ENCODE measurements at places on chromosomes 3 and 15.

DNA sequence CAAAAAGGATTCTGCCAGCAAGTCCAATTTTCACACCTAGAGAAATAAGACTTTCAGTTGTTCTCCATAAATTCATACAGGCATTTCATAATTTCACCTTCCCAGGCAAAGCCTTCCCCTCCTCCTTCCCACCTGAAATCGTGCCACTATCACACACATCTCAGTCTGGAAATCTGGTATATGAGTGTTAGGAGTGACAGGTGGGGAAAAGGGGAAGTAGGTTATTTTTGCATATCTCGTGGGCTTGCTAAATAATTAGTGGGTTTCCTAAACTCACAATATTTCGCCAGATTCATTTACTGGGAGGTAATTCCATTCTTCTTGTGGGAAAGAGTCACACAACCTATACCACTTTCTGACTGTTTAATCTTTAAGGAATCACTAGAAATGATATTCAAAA is 7.4 kb downstream of the ALDH1A2 start:
- DNase-seq: no peak

DNA sequence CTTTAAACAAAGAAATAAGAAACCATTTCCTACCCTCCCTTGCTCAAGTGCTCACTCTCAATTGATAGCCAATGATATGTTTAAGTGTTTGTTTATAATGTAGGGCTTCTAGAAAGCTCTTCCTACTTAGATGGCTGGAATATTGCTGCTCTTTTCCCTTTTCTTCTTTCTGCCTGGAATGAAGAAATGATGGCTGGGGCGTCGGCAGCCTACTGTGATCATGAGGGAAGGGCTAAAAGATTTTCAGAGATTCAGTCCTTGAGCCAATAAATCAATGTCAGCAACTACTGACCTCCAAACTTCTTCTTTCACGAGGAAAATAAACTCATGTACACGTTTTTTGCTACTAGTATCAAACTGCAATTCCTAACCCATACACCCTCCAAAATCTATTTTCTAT is 2.1 kb upstream of the GPR27 start:
- no peak for DNase-seq

- peak; percentile 57 for DNase-seq
Measured at GRCh38 chr3:129439226-129439816, 427 bp downstream of the MBD4 start.

GRCh38 chr3:43243590-43244587 is 42.5 kb upstream of the SNRK start:
- DNase-seq: peak; percentile 17

DNA sequence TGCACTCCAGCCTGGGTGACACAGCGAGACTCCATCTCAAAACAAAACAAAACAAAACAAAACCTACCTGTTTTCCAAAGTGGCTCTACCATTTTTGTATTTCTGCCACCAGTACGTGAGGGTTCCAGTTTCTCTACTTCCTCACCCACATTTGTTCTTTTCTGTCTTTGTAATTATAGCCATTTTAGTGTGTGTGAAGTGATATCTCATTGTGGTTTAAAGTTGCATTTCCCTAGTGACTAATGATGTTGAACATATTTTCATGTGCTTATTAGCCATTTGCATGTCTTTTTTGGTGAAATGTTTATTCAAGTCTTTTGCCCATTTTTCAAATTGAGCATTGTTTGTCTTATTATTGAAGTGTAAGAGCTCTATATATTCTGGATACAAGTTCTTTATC is 50.7 kb downstream of the TRA2B start:
- no peak for DNase-seq

GRCh38 chr3:59318881-59319280 is 269.1 kb upstream of the CFAP20DC start:
- no peak for DNase-seq

DNA sequence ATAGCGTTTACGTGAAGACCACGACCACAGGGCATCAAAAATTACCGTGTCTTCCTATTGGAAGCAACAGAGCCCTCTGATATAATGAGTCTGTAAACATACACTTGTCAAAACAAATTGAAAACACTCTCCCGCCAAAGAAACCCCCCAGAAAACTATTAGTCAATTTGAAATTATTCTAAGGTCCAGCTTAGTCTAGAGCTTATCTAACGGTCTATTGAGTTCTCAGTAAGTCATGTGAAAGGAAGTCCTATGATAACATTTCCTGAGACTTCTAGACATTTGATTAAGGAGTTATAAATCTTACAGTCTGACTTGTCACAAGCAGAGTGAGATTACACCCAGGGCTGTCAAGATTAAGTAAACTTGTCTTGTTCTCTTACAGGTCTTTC is 356.3 kb downstream of the FOXP1 start:
- peak; percentile 63 for DNase-seq

DNA sequence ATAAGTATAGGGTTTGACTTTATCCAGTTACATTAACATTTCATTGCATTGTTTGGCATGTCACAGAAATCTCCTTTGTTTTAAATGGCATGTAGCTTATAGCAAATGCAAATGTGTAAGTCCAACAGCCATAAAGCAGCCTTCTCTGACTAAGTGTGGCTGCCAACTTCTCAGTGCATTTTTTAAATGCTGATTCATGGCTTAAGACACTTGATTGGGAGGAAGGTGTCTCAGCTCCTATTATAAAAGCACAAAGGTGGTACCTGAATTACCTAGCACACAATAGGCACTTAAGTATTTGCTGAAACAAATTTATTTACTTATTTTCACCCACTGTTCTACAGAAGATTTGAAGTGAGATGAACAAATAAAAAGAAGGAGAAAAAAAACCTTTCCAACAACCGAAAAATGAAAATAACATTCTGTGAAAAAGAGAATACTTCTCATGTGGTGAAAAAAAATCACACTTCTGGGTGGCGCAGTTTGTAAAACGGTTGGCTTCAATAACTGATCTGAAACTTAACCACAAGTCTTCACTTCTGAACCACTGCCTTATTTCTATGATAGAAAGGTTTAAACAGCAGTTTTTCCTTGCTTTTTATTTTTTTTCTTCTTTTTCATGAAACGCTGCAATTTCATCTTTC is 105.5 kb upstream of the ICE2 start:
- DNase-seq: peak; percentile 78

DNA sequence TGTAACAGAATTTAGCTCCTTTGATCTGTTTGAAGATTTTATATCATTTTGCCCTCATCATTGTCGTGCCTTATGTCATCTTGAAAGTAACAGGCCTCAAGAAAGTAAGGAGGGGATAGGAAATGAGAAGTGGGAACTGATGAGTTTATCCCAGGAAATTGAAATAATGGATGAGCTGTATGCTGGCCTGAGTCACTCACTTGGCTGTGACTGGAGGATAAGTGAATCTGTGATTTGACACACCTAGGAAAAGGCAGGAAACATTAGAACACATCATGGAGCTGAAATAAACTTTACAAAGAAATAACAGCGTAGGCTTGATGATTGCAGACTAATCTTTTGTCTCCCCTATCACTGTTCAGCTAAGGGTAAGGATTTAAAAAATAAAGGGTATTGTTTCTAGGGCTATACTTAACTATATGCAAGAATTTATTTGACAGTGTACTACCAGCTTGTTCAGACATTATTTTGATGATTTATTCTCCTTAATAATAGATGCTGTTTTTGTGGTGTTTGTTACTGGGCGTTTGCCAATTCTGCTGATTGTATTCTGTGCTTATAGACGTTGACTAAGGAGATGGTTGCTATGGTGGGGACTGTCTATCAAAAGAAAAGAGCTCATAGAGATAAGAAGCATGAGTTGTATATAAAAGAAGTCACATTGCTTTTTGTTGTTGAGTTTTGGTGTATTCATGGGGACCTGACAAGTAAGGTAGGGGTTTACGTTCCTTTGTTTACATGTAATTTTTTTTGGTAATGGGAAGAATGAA is 105.6 kb upstream of the ROPN1 start:
- no peak for DNase-seq

GRCh38 chr3:140188285-140188684 is 253.3 kb downstream of the CLSTN2 start:
- DNase-seq: no peak

GRCh38 chr3:9507586-9508578 is 45.7 kb downstream of the LHFPL4 start:
- DNase-seq: no peak

DNA sequence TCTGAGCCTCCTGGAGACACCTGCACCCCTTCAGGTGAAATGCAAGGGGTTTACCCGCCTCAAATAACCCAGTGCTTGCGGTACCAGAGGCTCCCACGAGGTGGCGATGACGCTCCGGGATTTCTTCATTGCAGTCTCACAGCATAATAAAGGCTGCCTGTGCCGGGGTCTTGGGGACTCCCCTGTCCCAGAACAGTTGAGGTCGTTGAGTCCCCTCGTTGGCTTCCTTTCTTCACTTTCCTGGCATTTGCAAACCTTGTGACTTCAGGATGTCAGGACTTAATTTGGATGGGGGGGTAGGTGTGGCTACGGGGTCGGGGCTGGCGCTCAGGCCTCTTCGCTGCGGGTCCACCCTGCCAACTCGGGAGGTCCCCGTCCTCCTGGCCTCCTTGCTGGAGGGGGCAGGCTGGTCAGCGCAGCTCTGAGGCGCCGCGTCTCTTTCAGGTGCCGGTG is 1.3 kb downstream of the GNAT1 start:
- peak; percentile 78 for DNase-seq

DNA sequence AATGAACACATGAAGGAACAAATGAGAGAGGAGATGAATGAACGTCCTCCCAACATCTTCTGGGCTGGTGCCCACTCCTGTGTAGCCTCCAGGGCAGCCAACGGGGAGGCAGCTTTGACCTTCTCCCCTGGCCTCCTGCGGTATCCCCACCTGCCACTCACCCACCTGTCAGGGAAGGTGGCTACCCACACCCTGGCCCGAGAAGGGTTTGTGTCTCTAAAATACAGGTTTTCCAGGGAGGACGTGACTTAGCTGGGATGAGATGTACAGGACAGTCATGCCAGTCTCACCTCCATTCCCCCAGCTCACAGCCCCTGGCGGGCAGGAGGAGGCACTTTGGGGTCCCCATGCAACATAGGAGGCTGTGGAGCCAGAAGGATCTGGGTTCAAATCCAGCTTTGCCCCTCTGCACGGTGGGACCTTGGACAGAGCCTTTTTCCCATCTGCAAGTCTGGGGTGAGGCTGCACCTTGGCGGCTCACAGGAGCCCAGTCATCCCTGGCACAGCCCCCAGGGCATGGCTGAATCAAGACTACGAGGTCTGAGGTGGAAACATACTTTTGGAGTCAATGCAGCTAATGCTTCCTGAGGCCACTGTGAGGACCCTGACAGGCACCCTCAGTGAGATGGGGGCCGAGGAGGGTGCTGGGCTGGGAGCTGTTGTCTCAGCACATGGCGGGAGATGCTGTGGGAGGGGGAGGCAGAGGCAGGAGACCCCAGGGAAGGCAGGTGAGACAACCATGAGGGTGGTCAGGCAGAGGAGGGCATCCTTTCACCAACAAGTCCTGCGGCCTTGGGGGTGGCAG is 11.1 kb upstream of the PLXND1 start:
- no peak for DNase-seq

GRCh38 chr3:119681279-119681678 is 4.1 kb upstream of the COX17 start:
- DNase-seq: peak; percentile 53

GRCh38 chr15:42711746-42712145 is 25.2 kb downstream of the CDAN1 start:
- DNase-seq: no peak

DNA sequence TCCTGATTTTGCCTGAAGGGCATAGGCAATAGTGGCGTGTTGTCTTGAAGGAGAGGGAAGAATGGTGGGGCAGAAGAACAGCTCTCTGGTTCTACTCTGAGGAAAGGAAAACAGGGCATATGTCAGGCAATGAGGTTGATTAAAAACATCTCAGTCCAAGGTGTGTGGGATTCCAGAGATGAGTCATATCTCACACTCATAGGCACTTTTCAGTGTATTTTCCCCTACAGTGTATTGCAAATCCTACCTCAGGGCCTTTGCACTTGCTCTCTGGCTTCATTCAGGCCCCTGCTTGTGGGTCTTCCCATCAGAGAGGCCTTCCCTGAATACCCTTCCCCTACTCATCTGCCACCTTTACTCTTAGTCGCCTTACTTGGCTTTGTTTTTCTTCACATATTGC is 107.8 kb downstream of the SLCO3A1 start:
- DNase-seq: peak; percentile 15

DNA sequence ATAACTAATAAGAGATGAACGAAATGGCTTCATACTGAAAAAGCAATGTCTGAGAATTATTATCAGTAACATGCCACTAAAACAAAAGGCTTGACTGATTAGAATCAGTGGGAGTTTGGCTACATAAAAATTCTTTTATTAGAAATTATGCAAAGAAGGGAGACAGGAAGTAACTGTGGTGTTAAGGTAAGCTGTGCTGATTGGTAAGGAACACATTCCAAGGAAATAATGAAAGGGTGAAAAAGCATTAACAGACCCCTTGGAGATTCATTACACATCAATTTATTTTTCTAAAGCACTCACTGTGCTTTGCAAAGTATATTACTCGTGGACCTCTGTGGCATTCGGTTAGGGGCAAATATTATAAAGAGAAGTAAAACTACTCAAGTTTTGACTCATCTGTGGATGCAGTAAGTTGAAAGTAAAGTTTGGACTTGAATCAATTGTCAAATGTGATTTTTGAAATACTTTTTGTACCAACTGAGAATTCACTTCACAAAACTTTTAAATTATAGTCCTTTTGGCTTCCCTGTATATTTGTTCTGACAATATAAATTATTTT is 176.1 kb upstream of the ZPLD1 start:
- DNase-seq: no peak

DNA sequence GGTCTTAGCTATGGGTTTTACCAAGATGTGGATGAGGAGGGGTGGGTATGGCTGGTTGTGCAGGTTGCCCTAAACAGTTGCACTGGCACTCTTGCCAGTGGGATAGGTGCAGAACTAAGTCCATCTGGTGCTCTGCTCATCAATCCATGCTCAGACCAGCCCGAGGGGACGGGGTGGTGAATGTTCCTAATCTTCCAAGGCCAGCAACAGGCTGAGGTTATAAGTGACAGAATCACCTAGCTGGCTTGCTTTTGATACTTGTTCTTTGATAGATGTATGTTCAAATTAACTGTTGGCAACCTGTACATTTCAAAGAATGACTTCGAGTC is 53.5 kb upstream of the CCR2 start:
- no peak for DNase-seq

- DNase-seq: no peak
Measured at GRCh38 chr15:56102441-56102840, 109.0 kb upstream of the NEDD4 start.

DNA sequence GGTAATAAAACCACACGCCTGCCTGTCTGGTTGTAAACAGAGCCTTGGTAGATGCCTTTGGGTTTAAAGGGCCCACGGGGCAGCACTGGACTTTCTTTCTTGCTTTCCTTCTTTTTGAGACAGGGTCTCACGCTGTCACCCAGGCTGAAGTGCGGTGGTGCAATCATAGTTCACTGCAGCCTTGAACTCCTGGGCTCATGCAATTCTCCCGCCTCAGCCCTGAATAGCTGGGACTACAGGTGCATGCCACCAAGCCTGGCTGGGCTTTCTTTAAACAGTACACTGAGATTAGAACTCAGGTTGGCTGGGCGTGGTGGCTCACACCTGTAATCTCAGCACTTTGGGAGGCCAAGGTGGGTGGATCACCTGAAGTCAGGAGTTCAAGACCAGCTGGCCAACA is 42.2 kb downstream of the POC1A start:
- DNase-seq: no peak

- no peak for DNase-seq
Measured at GRCh38 chr3:14258906-14259904, 80.6 kb downstream of the LSM3 start.

GRCh38 chr3:6394944-6395343 is 466.0 kb upstream of the GRM7 start:
- DNase-seq: no peak

GRCh38 chr3:149621218-149622005 is 36.4 kb downstream of the WWTR1 start:
- peak; percentile 69 for DNase-seq

- no peak for DNase-seq
Measured at GRCh38 chr15:96073908-96074307, 256.6 kb upstream of the NR2F2 start.
